ENCODE measurements at places on chromosomes 12 and 14.
A peak's percentile ranks its signal among the peaks of the same experiment; 100 is the strongest.

DNA sequence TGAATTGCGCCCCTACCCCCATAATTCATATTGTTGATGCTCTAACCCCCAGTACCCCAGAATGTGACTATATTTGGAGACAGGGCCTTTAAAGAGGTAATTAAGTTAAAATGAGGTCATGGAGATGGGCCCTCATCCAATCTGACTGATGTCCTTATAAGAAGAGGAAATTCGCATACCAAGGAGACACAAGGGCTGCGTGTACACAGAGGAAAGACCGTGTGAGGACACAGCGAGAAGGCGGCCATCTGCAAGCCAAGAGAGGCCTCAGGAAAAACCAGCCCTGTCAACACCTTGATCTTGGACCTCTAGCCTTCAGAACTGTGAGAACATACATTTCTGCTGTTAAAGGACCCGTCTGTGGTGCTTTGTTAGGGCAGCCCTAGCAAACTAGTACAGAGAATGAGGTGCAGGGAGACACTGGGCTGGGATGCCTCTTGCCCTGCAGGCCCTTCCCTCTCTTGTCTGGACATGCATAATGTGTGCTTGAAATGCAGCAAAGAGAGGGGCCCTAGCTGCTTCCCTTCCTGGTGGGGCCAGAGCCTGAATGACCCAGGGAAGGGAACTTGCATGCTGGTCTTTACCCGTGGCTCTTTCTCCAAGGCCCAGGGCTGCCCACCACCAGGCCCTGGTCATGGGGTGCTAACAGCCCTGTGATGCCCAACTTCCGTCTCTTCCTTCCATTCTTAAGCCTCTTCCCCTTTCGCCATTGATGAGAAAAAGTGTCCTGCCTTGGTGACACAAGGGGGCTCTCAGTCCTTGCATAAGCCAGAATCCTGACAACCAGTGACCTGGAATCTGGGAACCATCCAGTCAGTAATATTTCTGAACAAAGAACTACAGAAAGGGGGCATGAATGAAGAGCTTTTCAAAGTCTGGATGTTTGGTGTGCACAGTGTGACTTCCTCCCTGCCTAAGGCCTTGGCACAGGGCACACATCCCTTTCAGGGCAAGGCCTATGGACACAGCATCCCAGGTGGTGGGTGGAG is 50.0 kb upstream of the GPATCH2L start:
- DNase-seq = no peak

GRCh38 chr12:108400481-108400880 is 61.4 kb upstream of the CMKLR1 start:
- DNase-seq = no peak

DNA sequence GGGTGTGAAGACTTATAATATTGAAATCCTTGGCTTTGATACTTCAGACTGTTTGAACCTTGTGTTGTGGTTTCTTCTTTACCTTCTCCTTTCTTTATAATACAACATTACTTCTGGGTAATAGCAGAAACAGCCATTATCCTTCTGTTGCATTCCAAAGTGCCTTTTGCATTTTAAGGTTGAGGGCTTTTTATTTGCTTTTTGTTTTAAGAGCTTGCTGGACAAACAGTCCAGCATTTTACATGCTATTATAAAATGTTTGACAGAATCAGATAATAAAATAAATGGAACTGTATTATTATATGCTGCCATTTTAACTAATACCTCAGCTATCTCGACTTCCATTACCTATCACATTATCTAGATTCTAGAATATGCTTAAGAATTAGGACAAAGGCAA is 14.0 kb downstream of the RNF34 start:
- DNase-seq = no peak

- DNase-seq = no peak
These were observed 3.7 kb downstream of the PIANP start for GRCh38 chr12:6696690-6697583.

- DNase-seq = no peak
These were observed 154.1 kb upstream of the PELI2 start for GRCh38 chr14:55964091-55964490.

GRCh38 chr12:30963709-30964564 is 37.4 kb downstream of the TSPAN11 start:
- DNase-seq = no peak

DNA sequence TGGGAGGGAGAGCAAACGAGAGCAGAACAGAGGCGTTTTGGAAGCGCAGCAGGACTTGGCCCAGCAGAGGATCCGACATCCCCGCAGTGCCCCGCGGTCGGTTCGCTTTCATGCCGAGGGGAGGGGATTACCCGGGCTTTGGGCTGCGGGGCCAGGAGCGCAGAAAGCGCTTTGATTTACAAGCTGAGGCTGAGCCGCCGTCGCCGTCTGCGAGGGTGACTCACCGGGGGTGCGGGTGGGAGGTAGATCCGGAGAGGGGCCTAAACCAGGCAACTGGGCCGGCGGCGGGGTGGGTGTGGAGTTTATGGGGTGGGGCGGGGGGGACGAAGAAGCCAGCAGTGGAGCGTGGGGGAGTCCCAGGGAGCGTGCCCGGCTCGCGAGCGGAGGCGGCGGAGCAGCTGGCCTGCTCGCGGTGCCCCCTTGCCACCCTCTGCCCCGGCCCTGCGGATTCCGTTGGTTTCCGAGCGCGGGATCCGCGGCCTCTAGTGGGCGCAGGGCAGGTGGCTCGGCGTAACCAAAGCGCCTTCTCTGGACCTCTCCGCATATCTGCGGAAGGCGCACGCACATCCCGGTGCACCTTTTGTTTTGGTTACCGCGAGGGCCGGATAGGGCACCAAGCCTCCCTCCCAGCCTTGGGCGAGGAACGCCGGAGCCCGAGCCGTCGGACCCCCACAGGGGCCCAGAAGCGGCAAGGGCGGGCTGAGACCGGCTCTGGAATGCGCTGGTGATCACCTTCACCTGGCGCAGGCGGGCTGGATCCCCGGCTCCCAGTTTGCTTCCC is 2.6 kb downstream of the SIX4 start:
- DNase-seq = peak; percentile 59

GRCh38 chr12:69343357-69343756 is 4.8 kb upstream of the LYZ start:
- DNase-seq = no peak

DNA sequence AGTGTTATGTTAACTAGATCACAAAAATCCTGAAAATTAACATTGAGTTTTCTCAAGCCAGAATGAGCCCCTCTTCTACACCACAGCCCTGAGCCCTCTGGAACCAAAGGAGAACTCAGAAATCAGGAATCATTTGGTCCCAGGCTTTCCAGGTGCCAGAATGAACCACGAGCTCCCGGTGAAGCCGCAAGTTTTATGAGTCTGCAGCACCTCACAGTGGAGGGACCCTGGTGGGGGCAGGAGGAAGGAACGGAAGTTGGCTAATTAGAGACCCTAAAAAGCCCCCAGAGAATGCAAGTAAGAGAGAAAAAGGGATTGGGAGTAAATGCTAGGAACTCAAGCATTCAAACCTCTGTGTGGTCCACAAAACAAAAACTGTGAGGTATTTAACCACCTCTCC is 52.9 kb upstream of the BCL2L14 start:
- no peak for DNase-seq

GRCh38 chr12:91910871-91911388 is 234.7 kb downstream of the BTG1 start:
- DNase-seq = no peak

GRCh38 chr14:39984323-39984722 is 552.1 kb upstream of the FBXO33 start:
- DNase-seq = no peak

DNA sequence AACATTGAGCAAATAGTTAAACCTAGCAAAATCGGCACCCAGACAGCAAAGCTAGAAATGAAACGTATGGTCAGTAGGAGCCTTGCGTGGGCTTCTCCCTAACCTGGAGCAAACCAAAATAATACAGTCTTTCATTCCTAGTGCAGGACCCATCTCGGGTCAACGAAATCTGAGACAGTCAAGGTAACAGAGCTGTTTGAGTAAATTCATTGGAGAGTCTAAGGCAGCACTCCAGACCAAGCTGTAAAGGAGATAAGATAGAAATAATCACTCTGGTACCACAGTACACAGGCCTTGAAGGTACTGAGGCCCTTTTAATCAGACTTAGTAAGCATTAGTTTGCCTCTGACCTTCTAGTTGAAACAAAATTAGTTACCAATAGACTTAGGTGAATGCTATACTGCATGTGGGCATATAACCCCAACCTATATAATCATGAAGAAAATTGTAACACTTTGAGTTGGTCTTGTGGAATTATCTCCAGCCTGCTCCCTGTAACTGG is 54.4 kb upstream of the BICD1 start:
- DNase-seq = no peak

- no peak for DNase-seq
These were observed 629.5 kb downstream of the TRHDE start for GRCh38 chr12:72901685-72902084.

DNA sequence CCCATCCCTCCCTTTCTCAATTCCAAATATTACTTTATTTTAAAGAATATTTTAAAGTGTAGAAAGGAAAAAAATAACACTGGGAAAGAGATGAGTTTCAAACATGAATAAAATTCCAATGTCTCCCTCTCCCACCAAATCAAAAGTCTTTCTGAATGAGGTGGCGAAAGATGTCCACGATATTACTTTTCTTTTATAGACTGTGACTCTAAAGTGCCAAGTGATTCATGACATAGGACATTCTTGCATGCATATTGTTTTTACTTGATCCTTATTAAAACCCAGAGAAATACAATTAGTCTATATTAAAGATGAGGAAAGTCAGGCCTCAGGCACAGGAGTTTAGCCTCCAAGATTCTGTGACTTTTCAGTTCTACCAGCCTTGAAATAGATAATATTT is 16.0 kb upstream of the LUM start:
- no peak for DNase-seq

GRCh38 chr14:24940213-24940783 is 109.6 kb downstream of the STXBP6 start:
- no peak for DNase-seq

DNA sequence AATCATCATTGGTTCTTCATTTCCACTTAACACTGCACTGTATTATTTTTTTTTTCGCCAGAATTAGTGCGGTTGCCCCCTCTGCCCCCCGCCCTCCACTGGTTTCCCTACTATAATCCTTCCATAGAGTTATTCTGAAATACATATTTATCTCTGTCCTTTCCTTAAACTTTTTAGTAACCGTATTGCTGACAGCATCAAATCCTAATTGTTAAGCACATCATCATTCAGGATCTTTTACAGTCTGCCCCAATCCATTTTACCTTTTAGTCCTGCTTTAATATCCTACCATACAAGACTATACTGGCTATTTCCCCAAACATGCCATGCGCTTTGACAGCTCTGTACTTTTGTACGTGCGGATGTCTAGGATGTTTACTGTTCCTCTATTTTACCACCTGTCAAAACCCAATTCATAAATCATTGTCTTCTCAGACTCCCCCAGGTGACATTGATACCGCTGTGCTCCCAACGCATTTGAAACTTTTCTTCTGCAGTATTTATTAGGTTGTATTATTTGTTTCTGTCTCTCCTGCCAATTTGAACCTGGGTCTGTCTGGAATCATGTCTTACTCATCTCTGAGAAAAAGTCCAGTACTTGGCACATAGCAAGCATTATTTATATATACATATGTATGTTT is 1.0 kb downstream of the FGFR1OP2 start:
- no peak for DNase-seq

DNA sequence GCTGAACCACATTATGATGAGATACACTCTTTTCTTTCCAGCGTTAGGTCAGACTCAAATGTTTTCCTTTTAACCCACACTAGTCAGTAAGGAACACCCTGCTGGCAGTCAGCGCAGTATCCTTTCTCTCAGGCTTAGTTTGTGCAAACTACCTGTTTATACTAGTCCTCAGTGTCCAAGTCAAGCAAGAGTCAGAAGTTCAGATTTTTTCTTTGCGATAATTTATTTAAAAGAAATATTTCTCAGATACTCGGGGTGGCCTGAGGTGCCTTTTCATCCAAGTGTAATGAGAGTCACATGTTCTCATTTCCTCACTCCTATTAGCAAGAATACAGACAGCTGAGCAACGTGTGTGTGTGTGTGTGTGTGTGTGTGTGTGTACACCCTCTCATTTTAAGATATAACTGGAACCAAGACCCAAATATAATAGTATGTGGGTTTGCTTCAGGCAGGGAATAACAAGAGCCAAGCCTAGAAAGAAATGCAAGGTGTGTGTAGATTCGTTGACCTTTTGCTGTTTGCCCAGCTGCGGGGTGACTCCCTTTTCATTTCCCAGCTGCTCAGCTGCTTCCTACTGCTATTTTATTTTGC is 182.7 kb downstream of the KICS2 start:
- no peak for DNase-seq

DNA sequence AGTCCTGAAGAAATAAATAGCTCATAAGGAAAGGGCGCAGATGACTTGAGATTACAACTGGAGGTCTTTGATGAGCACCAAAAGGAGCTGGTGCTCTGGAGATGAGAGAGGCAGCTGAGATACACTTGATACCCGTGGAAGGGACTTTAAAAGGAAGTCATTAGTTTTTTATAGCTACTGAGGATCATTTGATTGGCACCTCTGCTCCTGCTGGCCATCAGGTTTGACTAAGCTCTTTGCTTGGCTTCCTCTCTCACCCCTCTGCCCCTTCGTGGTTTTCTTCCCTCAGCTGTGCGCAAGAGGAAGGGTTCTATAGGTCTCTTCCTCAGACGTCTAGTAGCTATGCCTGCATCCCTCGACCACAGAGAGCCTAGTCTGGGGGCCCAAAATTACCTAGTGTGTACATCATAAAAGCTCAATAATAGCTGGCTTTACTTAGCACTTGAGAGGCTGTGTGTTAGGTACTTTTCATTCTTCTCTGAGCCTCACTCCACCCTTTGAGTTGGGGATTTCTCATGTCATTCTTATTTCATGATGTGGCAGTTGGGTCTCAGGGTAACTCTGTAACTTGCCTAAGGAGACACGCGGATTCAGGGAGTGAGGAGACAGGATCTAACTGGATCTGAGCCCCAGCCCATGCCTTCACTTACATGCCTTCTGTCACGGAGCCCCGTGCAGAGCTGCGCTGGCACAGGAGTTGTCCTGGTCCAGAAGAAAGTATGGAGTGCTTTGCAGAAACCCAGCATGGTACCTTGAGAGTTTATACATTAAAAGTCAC is 68.4 kb upstream of the ASPG start:
- no peak for DNase-seq

- DNase-seq = no peak
These were observed 118.0 kb downstream of the SINHCAF start for GRCh38 chr12:31207799-31208465.

GRCh38 chr12:51643951-51644350 is 52.9 kb downstream of the SCN8A start:
- no peak for DNase-seq

DNA sequence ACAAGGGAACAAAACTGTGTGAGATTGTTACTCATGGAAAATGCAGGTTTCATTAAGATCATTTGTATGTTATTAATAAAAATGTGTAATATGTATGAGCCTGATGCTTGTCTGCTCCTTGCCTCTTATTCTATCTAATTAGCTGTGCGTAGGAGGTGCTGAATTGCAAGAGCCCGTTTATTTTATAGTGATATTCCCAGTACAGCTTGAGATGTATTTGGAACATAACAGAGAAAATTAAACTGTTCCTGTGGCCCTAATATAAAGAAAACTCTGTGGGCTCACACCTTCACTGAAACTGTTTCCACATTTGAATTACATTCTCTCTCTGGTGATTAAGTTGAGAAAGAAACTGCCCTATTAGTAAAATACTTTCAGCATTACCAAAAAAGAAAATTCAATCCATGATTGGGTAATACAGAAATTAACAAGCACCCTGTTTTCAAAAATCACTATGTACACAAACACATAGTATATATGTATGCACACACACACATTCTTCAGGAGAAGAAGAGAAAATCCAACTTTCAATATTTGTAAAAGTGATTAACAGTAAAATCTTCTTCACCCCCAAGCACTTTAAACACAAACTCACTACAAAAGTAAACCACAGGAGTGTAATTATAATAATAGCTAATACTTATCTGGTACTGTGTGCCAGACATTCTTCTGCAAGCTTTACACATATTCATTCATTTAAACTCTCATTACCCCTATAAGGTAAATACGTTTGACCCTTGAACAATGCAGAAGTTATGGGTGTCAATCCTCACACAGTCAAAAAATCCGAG is 233.2 kb downstream of the PHLDA1 start:
- DNase-seq = no peak

Data from activated T-cell treated with anti-CD3 and anti-CD28 coated beads, Interleukin-2, amount 50 U/mL, for 48 hours (primary cell).